ENCODE measurements at places on chromosomes 3 and 15.

- peak; percentile 70 for DNase-seq
Measured at GRCh38 chr15:67101911-67102598, 36.7 kb downstream of the SMAD3 start.

DNA sequence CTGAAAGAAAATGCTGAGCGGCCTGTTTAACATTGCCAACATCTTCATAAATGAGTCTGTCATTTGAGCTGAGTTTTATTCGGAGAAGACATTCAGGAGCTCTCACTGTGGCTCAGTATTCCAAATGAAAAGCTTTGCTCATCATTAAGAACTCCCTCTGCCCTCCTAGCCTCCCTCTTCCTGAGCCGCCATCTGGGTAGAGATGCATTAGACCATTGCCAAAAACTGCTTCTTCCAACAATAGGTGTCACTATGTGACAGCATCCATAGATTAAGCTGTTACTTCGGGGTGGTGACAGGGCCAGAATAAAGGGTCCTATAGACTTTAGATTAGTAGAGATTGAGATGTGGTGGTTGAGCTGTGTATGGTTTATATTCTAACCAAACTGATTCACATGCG is 501.4 kb upstream of the NR2F2 start:
- no peak for DNase-seq

DNA sequence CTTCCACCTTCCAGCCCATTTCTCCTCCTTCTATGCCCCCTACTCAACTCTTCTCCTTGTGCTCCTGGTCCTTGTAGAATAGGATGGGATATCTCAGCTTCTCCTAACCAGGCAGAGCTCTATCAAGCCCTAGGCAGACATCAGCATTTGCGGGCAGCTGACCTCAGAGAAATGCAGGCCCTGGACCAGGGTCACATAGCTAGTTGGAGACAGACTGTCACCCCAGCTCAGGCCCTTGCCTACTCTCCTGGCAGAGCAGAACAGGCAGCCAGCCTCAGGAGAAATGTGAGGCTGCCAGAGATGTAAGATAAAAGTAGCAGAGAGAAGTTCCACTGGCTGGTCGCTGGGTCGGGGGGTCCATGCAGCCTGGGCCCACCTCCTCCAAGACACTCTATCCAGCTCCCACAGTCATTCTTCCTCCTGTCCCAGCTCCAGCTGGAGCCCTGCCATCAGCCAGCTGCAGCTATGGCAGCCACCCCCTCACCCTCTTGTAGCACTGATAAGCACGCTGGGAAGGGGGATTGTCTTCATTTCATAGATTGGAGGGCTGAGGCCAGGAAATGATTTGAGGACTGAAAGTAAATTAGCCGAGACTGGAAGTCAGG is 4.0 kb downstream of the CYP8B1 start:
- no peak for DNase-seq

GRCh38 chr3:176663387-176663786 is 533.9 kb downstream of the TBL1XR1 start:
- DNase-seq = no peak

- DNase-seq = no peak
Measured at GRCh38 chr3:53581671-53582070, 87.3 kb downstream of the CACNA1D start.

- no peak for DNase-seq
Measured at GRCh38 chr3:155243512-155243921, 50.0 kb downstream of the STRIT1 start.

DNA sequence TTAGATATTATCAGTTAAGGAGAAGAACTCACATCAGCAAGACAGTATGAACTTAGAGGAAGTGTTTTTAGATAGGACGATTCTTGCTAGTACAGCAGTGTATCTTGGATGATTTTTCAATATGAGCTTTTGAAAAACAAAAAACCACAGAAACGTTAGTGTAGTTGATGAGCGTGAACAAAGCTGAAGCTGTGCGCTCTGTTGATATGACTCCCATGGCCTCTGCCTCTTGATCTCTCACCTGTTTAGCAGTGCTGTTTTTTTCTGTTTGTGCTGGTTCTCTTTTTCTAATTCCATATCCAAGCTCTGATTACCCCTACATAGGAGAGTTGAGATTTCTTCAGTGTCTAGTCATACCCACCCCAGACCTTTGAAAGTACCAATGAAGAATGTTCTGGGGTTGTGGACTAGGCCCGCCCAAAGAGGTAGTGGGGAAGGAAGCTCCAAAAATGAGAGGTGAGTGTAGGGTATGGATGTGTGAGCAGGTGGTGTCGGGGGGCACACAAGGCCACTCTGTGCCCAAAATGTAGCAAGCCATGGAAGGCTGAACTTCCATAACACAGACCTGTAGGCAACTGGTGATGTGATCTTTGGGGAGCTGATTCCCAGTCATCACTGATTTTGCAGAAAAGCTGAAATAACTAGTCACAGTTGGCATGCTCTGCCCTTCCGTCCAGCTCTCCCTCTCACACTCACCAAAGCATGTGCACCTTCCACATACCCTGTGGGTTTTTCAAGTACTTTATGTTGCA is 20.0 kb upstream of the CMTM7 start:
- no peak for DNase-seq

DNA sequence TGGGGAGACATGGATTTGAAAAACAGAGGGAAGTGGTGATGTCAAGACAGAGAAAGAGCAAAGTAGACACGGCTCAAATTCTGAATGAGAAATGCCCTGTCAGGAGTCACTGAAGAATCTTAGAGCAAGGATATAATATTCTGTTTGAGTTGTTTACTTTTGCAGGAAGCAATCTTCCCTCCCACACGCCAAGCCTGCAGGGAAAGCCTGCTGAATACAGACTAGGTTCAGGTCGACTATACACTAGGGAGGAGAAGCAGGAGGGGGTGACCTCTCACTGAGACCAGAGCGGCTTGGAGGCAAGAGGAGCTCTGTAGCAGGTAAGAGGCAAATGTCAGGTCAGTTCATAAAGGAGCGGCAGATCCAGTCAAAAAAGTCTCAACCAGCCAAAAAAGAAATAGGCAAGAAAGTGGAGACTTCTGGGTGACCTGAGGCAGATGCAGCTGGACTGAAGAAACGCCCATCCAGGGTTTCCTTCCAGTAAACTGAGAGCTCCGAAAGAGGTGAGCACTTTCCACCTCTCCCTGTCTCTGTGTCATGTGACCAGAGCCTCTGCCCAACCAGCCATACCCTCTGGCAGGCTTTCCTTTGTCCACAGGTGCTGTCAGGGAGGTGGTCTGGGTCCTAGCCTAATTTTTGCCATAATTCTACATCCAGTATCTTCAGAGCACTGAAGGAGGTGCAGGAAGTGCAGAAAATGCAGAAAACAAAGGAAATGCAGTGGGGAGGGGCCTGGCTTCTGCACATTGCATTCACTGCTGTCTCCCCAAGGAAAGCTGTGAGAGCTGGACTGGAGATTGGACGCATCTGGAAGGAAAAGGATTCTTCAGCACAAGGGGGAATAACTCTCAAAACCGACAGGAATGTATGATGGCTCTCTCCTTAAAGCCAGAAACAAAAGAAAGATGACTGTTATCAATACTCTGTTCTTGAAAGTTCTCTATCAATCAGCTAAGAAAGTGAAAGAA is 37.8 kb upstream of the CTXND1 start:
- DNase-seq = no peak

- no peak for DNase-seq
Measured at GRCh38 chr15:78624651-78625590, 4.1 kb upstream of the CHRNA3 start.

- DNase-seq = no peak
Measured at GRCh38 chr3:126569390-126569975, 10.8 kb upstream of the C3orf22 start.

All from stimulated activated CD4-positive, alpha-beta T cell treated with anti-CD3 and anti-CD28 coated beads, Interleukin-1b, Interleukin-23, amount 100 ng/mL, for 48 hours (primary cell).